NCI-H2081 treated with DMSO at 0.1 percent for 48 hours (cell line): ENCODE measurements at places on chromosomes 5 and 9.

DNA sequence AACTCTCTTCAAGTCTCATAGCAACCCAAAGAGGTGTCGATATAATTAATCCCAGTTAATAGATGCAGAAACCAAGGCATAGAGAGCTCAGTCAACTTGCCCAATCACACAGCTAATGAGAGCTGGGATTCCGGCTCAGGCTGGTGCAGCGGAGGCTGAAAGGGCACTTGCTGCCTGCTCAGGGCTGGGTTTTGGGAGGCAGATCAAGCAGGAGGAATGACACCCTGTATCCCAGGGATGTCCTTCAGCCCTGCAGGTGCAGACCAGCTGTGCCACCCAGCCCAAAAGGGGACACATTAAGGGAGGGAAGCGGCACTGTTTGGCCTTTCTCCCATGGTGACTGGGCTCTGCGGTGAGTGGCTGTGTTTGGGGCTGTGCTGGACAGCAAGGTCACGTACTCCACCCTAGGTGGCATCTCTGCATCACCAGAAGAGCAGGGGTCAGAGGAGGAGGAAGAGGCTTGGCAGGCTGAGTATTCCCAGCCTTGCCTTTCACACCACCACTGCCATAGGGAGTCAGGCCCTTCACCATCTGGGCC, 124.1 kb downstream of the MVB12B start:
- no peak for DNase-seq

GRCh38 chr5:18772475-18772874, 1138.2 kb downstream of the TAF11L14 start:
- DNase-seq, result no peak

GRCh38 chr5:178606269-178606668, 16.1 kb upstream of the COL23A1 start:
- DNase-seq, result no peak

DNA sequence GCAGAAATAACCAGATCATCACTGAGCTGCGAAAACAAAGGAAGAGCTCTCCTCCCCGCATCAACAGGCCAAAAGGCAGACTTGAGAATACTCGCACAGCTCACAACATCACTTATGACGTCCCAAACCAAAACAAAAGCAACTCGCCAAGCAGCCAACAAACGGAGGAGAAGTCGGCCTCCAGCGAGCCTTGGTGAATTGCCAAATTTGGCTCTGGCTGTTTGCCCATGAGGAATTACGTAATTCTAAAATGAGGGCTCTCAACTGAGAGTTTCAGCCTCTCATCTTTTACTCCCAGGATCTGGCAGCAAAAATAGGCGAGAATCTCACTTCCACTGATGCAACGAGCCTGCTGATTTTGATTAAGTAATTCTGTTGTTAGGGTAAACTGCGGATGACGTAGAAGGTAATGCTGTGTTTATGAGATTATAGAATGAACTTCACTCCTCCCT, 51.7 kb upstream of the SEMA6A start:
- no peak for DNase-seq

GRCh38 chr9:86181379-86182315, 77.8 kb downstream of the C9orf153 start:
- DNase-seq, result no peak
